Globus pallidus (tissue), 1 donor: ENCODE measurements at places on chromosomes 4 and X.

GRCh38 chrX:42463706-42464490, 314.1 kb downstream of the PPP1R2C start:
- no peak for DNase-seq

DNA sequence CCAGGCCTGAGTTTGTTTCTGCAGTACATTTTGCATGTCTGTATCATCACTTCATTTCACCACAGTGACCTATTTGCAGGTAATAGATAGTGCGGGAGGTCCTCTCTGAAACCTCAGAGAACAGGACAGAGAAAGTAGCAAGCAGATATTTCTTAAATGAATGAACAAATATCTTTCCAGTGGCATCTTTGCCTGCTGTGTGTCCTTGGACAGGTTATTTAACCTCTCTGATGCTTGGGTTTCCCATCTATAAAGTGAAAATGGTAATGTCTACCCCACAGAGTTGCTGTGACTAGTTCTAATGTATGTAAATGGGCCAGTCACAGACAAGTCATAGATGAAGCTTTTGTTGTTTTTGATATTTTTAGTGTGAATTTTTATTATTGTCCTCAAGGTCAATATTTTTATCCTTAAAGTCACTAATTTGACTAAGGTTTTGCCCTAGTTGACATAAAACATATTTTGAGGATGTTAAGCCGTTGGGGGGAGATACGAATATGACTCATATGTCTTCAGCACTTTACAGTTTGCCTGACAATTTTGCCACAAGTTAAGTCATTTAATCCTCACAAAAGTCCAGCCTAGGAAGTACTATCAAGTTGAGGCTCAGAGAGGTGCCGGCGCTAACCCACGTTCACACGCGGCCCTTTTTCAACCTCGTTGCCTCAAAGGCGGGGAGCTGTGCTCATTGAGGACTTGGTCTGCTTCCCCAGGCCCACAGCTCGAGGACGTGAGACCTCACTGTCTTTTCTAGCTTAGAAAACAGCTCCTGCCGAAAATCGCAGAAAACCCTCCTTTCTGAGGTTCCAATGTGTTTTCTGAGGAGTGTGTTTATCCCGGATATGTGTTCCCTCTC, 126.7 kb upstream of the STX18 start:
- DNase-seq, result no peak

- no peak for DNase-seq
Measured at GRCh38 chr4:41806807-41807206, 58.3 kb upstream of the PHOX2B start.

- no peak for DNase-seq
Measured at GRCh38 chr4:42151568-42152506, 618 bp downstream of the BEND4 start.

DNA sequence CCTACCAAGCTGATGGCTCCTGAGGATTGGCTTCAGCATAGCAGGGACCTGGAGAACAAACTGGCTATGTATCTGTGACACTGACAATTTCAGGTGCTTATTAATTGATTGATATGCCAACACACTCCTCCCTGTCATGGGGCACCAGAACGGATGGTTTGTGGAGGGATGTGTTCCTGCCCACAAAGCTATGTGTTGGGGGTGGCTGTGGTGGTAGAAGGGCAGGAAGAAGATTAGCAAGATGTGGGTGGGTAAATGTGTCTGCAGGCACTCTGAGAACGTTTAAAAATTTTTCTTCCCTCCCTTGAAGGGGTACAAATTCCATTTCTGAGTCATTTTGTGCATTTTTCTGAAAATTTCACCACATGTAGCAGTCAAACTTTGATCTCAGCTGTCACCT, 55.0 kb upstream of the SCML1 start:
- DNase-seq, result no peak

DNA sequence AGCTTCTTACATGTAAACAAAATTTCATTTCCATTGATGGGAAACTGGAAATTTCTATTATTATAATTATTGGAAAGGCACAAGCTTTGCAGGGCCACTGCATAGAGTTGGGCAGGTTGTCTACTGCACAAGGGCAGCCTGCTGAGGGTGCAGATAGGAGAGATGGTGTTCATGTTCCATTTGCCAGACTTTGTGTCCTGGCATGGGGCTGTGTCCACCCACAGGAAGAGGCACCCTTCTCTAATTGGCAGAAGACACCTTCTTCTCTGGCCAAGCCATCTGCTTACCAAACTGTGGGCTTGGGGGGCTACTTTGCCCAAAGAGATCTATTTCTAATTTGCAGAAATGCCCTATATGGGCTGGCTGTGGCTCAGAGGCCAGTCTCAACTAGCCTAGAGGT, 140.7 kb downstream of the GATB start:
- no peak for DNase-seq

- no peak for DNase-seq
Measured at GRCh38 chrX:121110536-121110935, 63.1 kb downstream of the GLUD2 start.

GRCh38 chr4:149120331-149121022, 678.3 kb upstream of the NR3C2 start:
- DNase-seq, result no peak

GRCh38 chr4:93693141-93693540, 135.4 kb upstream of the ATOH1 start:
- DNase-seq, result no peak

DNA sequence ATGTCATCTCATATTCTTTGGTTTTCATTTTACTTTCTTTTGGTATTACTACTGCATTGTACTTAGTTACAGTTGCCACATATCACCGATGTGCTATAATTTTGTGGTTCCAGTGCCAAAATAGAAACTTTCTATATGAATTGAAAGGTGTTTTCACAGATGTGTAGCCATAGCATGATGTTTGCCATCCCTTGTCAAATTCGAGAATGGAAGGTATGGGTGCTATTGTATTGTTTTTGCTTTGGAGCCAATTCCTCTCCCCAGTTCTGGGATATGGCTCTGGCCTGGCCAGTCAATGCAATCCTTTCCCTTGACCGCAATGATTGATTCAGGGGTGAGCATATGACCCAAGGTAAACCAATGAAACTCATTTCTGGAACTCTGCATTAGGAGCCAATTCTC, 86.2 kb upstream of the RPS6KA3 start:
- no peak for DNase-seq

GRCh38 chrX:68724531-68725020, 77.1 kb downstream of the STARD8 start:
- DNase-seq, result no peak

GRCh38 chr4:80578001-80578400, 242.5 kb downstream of the CFAP299 start:
- DNase-seq, result no peak

DNA sequence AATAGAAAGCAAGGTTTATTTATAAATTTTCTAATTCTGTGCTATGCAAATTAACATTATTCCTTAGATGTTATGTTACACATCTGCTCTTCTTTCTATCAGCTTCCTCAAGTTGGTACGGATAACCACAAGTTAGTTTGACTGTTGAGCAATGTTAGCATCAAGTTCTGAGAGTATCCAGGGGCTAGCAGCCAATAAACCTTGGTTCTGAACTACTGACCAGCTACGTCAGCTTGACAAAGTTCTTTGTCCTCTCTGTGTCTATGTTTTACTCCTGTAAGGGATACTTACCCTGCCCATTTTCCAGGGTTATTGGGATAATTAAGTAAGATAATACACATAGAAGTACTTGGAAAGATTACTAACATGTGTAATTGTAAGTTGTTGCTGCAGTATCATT, 8.1 kb upstream of the TEX13A start:
- DNase-seq, result no peak

DNA sequence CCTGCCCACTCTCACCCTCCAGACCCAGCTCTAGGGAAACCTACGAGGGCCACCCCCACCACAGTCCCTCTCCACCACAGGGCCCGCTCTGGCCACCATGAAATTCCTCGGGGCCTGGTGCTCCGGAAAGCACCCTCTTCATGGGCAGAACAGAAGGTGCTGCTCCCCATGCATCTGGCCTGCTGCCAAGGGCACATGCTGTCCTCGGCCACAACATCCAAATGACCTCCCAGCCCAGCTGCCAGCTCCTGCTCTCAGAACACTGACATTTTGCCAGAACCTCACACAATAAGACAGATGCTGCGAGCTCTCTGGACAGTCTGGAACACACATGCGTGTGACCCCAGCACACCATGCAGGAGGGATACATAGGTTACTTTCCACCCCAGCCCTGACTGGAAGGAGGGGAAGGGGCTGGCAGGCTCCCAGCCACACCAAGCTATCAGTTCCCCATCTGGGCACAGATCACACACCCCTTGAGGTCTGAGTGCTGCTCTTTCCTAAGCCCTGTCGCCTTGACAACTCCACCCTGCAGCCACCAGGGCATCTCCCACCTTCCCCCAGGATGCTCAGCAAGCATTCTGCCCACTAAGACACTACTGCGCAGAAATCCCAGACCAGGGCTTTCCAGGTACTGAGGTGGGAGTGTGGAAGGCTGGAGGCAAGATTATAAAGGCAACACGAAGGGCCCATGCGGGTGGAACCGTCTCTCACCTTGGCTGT, 5.8 kb downstream of the CCNQ start:
- peak; percentile 65 for DNase-seq

- no peak for DNase-seq
Measured at GRCh38 chr4:155973639-155974475, 20.2 kb upstream of the CTSO start.

GRCh38 chr4:154490234-154490582, 1.4 kb downstream of the DCHS2 start:
- DNase-seq, result no peak

DNA sequence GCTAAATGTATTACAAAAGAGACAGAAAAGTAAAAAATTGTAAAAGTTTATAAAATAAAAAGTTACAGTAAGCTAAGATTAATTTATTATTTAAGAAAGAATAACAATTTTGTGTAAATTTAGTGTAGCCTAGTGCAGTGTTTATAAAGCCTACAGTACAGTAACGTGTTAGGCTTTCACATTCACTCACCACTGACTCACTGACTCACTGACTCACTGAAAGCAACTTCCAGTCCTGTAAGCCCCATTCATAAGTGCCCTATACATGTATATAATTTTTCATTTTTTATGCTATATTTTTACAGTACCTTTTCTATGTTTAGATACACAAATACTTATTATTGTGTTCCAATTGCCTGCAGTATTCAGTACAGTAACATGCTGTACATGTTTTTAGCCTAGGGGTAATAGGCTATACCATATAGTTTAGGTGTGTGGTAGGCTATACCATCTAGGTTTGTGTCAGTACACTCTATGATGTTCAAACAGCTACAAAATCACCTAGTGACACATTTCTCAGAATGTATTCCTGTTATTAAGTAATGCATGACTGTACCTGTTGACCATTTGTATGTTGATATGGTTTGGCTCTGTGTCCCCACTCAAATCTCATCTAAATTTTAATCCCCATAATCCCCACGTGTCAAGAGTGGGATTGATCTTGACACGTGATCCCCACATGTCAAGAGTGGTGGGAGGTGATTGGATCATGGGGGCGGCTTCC, 57.9 kb downstream of the CFAP299 start:
- no peak for DNase-seq

DNA sequence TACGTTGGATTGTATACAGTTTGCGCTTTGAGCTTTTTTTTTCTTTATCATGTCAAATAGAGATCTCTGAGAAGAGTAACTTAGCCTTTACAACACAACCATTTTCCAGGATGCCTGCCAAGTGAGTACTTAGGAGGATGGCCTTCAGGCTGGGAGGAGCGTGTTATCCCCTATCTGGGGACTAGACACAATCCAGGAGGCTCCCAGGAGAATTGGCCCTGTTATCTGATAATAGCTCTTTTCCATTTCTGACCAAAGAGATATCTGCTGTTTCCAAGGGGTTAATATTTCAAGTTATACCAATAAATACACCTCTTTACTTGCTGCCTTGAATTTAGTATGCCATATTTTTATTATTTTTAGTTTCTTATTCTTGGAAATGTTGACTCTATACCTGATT, 169.5 kb upstream of the SMARCAD1 start:
- no peak for DNase-seq

DNA sequence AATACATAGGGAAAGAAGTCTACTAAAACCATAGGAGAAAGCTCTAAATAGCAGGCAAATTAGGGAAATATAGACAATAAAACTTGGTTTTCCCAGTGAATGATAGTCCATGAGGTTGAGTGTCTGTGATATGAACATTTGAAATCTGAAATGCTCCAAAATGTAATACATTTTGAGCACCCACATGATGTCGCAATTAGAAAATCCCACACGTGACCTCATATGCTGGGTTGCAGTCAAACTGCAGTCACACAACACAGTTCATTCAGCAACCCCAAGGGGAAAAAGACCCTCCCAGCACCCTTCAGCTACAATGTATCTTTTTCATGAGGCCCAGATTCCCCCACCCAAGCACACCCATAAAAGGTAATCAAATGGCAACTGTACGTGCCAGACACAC, 155.6 kb downstream of the BTC start:
- DNase-seq, result no peak
